Motor neuron (in vitro differentiated cells): ENCODE measurements at places on chromosomes 12 and 14. TPM values are rescaled to one million over a fixed set of nuclear protein-coding genes. Genes with fewer than 3 reads are reported as not detected.

Gene MYO1A
- total RNA-seq: 0.31 TPM in 1 of 2 replicates, not detected in the other

Gene OAS1
- 14.6 and 19.5 TPM in 2 replicates for total RNA-seq

Gene RERGL
- not detected in 2 replicates for total RNA-seq

Gene NTF3
- total RNA-seq: 25.2 and 27.4 TPM in 2 replicates
